ENCODE measurements at places on chromosomes 5 and 9.

DNA sequence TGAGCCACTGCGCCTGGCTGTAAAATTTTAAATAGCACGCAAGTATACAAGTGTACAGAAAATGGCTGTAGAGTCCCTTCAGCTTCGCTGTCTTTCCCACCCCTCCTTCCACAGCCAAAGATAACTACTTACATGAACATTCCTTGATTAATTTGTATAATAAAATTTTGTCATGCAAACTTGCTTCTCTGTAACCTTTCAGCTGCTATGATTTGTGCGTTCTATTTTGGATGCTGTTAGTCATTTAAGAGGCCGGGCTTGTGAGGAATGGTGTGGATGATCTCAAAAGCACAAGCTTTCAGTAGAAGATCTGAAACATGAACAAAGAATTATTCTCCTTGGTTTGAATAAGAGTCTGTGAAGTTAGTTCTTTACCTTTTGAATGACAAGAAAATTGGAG lies 115.0 kb upstream of the TLE1 start:
- DNase-seq, result no peak

- no peak for DNase-seq
These were observed 65.1 kb downstream of the PLPPR1 start for GRCh38 chr9:101093620-101094019.

GRCh38 chr5:88882276-88883038 lies 527 bp downstream of the MEF2C start:
- DNase-seq, result no peak

GRCh38 chr9:69047371-69047770 lies 11.8 kb downstream of the FXN start:
- DNase-seq, result no peak

DNA sequence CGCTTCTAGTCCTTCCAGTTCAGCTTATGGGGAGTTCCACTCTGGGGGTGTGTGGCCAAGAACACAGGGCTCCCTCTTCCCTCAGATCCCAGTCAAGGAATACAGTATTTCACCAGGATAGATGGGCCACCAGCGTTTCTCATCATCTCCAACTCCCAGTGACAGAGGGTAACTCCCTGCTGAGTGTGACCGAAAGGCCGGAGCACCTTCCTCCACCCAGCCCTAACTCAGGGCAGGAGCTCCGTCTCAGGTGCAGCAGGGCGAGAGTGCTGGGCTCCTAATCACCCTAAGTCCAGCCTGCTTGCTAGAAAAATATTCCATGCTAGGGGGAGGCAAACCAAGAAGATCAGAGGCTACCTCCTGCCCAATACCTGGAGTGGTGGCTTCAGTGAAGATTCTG lies 102.6 kb downstream of the ADAMTS2 start:
- DNase-seq, result peak; percentile 34

GRCh38 chr5:102873379-102873932 lies 118.4 kb downstream of the PAM start:
- no peak for DNase-seq

GRCh38 chr9:16105168-16106020 lies 552.6 kb downstream of the CCDC171 start:
- DNase-seq, result no peak

- no peak for DNase-seq
These were observed 1.6 kb downstream of the C5orf52 start for GRCh38 chr5:157672976-157673375.

- no peak for DNase-seq
These were observed 6.3 kb upstream of the IL5 start for GRCh38 chr5:132549576-132549975.

- no peak for DNase-seq
These were observed 47.7 kb upstream of the FUBP3 start for GRCh38 chr9:130531670-130532069.

DNA sequence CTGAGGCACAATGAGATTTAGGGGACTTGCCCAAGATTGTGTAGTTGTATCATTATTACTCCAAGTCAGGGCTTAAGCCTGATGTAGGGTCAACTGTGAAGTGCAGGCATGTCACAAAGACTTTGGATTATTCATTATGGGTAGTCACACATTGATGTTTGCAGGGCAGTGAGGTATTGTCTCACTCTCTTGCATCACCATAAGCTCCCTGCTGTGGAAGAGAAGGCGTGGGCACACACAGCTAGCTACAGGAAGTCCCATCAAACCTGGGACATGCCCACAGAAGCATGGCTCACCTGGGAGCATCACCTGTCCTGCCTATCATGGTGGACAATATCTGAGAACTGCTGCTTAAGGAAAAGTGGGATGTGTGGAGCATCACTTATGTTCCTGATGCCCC lies 42.1 kb downstream of the TMOD1 start:
- no peak for DNase-seq

DNA sequence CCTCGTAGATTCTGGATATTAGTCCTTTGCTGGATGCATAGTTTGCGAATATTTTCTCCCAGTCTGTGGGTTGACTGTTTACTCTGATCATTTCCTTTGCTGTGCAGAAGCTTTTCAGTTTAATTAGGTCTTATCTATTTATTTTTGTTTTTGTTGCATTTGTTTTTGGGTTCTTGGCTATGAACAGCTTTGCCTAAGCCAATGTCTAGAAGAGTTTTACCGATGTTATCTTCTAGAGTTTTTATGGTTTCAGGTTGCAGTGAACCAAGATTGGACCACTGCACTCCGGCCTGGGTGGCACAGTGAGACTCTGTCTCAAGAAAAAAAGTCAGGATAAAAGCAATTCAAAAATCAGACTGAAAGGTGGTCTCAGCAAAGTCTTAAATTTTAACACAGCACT lies 188.5 kb downstream of the EPB41L4A start:
- no peak for DNase-seq

DNA sequence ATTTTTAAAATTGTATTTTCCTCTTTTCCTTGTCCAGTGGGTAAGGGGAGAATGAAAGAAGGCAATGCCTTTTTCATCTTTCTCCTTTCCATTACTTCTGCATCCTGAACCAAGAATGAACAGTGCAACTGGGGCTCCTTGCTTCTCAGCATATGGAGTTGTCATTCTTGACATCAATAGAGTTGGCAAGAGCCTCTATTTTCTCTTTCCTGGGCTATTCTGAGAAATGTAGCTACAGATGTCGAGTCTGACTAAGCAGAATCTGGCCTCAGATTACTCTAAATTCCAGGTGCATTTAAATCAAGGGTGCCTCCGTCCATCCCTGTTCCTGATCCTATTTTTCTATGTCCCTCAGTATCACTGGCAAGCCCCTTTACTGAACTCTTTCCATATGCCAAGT lies 244.8 kb downstream of the GLIS3 start:
- DNase-seq, result no peak

DNA sequence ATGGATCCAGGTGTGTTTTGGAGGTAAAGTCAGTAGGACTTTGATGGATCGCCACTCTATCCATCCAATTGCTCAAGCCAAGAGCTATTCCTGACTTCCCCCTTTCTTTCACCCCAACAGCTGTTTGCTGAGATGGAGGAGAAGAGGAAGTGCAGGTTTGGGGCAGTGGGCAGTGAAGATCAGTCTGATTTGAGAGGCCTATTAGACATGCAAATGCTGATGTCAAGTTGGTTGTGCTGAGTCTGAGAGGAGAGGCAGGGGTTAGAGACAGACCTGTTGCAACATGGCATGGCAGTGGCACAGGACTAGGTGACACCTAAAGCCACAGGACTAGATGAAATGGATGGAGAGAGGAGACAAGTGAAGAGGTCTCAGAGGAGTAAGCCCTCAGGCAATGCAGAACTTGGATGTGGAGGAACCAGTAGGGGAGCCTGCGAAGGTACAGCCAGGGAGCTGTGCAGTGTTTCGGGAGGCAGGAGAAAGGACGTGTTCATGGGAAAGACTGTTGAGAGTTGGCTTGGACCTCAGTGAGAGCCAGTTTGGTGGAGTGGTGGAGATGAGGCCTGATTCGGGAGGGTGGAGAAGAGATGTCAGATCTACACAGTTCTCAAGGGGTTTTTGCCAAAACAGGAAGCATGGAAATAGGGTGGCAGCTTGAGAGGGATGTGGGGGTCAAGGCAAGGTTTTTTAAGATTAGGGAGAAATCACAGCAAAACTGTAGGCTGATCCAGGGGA lies 175.0 kb downstream of the MACROH2A1 start:
- peak; percentile 27 for DNase-seq

GRCh38 chr9:106020186-106020585 lies 325.8 kb downstream of the TMEM38B start:
- no peak for DNase-seq

GRCh38 chr9:1125741-1126140 lies 75.6 kb downstream of the DMRT2 start:
- no peak for DNase-seq

- DNase-seq, result no peak
These were observed 37.2 kb upstream of the KIF2A start for GRCh38 chr5:62268792-62269191.

- DNase-seq, result no peak
These were observed 333.6 kb upstream of the CCNH start for GRCh38 chr5:87746341-87746740.

GRCh38 chr5:55416306-55416705 lies 108.5 kb downstream of the MTREX start:
- DNase-seq, result no peak

DNA sequence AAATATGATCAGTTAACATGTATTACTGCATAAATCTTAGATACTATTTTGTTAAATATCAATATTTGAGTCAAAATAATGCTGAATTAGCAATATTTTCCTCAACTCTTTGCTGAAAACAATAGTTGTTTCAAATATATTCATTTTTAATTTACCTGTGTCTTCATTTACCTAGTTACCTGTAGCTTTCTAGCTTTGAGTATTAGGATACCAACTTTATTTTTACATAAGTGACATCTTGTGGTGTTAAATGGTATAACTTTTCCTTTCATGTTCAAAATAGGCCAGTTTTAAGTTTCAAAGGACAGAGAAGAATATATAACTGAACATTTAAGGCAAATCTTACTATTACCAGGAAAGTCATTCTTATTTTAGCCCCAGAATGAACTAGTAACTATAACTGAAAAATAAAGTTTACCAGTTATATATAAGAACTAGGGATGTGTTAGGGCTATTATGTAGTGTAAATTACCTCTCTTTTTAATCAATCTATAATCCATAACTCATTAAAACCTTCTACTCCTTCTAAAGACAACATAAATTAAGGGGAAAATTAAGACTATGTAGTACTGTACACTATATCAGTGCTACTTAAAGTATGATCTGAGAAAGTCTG lies 25.3 kb downstream of the AP3B1 start:
- no peak for DNase-seq

DNA sequence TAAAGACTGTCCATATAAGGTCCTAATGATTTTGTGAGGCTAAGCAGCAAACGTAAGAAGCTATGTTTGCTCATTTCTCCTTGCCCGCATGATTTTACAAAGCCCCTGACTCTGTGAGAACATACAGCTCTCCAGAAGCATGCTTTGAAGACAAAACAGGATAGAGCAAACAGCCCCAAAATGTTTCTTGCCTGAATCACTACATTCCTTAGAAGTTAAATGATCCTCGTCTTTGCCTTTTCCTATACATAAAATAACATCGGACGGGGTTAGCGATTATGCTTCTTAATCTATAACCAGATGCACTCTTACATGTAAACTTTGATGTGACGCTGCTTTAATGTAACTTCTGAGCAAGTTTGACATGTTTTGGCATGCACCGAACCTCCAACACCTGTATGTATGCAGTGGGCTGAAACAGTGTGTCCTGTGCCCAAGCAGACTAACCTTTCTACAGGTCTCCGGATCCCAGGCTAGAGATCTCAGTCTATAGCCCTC lies 353.7 kb downstream of the CETN3 start:
- no peak for DNase-seq

- no peak for DNase-seq
These were observed 260.7 kb downstream of the NR3C1 start for GRCh38 chr5:143142596-143143435.

GRCh38 chr5:11432116-11432515 lies 472.1 kb downstream of the CTNND2 start:
- no peak for DNase-seq

DNA sequence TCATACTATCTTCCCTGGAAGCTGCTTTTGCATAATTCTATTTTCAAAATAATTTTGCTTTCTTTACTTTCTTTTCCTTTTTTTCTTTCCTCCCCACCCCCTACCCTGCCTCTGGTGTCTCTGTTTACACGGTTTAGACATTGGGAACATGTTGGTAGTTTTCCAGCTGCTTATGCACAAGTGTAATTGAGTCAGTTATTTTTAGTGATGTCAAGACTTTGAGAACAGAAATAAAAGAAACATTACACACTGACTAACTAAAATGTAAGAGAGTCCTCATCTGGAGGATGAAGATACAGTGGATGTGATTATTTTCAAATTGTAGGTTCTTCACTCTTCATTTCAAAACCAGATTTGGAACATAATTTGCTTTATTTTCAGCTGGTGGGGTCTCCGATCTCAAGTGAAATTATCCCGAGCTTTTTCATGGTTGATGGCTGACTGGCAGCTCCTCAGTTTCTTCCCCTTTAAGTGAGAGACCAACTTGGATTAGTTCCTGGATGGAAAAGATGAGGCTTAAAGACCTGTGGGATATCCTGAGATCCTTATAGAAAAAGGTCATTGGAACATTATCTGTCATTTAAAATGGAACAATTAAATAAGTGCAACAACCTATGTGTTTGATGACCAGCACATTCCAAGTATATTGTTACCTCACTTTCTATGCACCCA lies 154.4 kb upstream of the ZNF462 start:
- DNase-seq, result no peak

- no peak for DNase-seq
These were observed 2.7 kb upstream of the LHX2 start for GRCh38 chr9:124008694-124009530.

DNA sequence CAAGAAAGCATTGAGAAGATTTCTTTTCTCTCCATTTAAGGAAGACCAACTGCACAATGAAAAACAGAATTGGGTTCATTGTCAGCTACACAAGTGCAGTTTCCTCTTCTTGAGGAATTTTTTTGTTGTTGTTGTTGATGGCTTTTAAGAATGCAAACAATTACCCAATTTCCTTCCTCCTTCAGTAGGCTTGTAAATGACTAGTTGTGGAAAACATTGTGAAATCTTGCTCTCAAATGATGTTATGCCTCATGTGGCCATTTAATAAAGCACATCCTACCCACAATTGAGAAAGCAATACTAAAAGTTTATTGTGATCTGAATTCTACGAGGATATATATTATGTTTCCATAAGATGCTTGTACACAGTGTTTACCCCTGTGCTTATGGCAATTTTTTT lies 171.6 kb downstream of the FAM174A start:
- DNase-seq, result no peak

DNA sequence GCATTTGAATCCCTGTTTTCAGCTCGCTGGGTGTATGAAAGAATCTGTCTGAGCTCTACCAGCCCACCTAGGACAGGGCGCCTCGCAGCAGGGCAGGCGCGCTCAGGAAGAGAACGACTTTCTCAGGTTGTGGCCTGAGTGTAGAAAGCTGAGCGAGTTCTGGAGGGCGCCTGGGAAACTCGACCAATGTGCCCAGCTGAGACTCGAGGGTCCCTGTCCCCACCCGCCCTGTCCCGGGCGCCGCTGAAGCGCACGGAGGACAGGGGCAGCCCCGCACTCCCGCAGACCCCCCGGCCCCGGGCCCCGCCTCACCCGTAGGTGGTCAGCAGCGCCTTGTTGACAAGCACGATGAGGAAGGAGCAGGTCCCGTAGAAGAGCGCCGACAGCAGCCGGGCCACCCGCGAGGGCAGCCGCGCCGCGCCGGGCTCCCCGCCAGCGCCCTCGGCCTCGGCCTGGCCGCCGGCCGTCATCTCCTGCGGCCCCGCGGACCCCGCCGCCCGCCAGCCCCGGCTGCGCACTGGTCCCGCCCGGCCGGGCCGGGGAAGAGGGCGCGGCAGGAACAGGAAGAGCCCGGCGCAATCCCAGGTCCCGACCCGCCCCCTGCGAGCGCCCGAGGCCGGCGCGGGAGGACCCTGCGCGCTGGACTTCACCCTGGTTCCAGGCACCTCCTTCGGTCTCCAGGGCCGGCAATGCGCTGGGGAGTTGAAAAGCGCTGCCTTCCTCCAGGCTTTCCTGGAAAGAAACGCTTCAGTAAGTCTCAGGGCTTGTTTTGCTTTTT lies at the start of gene SLC35D2:
Gene SLC35D2, minus strand, starts transcription at position 547 of the 778 bp plus-strand sequence. Its CDS starts 77 bp downstream, at position 470.
- peak; percentile 87 for DNase-seq
